ENCODE measurements at places on chromosomes 1 and 21.

- DNase-seq = no peak
These were observed 714 bp downstream of the DFFA start for GRCh38 chr1:10471411-10472219.

DNA sequence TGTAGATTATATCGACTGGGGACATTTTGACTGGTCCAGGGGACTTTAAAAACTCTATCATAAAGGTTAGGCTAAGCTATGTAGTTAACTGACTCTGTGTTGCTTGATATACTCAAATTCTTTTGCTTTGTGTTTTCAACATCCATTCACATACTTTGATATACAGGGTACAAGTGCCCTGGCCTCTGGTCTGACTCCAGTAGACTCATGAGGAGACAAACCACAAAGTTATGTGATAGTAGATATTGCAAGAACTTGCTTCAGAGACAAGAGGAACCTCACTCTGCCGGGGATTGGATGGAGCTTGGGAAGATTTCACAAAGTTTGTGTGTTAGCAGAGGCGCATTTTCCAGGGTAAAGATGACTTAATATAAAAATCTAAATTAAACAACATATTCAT lies 1.3 kb downstream of the GORAB start:
- DNase-seq = no peak

- peak; percentile 31 for DNase-seq
These were observed 101.8 kb downstream of the CD247 start for GRCh38 chr1:167416506-167416905.

GRCh38 chr1:20470194-20470593 lies 15.8 kb downstream of the CAMK2N1 start:
- no peak for DNase-seq

DNA sequence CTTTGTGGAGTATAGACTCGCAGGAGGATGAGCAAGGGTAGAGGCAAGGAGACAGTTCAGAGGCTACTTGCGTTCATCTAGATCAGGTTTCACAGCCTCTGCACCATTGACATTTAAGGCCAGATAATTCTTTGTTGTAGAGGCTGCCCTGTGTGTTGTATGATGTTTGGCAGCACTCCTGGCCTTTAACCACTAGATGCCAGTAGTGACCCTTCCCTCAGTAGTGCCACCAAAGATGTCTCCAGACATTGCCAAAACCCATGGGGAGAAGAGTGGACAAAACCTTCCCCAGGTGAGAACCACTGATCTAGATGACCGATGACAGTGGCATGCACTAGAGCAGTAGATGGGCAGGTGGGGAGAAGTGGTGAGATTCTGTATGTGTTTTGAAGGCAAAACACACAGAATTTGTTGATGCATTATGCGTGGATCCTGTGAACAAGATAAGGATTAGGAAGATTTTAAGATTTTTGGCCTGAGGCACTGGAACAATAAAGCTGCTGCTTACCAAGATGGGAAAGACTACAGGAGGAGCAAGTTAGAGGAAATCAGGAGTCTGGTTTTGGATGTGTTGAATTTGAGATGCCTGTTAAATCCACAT lies 9.9 kb upstream of the COG2 start:
- DNase-seq = peak; percentile 15
